ENCODE measurements at places on chromosomes 5 and 9.

- DNase-seq = no peak
Observed at GRCh38 chr5:91595424-91595823, 212.3 kb upstream of the ARRDC3 start.

- DNase-seq = no peak
Observed at GRCh38 chr5:39218482-39219402, 621 bp downstream of the FYB1 start.

DNA sequence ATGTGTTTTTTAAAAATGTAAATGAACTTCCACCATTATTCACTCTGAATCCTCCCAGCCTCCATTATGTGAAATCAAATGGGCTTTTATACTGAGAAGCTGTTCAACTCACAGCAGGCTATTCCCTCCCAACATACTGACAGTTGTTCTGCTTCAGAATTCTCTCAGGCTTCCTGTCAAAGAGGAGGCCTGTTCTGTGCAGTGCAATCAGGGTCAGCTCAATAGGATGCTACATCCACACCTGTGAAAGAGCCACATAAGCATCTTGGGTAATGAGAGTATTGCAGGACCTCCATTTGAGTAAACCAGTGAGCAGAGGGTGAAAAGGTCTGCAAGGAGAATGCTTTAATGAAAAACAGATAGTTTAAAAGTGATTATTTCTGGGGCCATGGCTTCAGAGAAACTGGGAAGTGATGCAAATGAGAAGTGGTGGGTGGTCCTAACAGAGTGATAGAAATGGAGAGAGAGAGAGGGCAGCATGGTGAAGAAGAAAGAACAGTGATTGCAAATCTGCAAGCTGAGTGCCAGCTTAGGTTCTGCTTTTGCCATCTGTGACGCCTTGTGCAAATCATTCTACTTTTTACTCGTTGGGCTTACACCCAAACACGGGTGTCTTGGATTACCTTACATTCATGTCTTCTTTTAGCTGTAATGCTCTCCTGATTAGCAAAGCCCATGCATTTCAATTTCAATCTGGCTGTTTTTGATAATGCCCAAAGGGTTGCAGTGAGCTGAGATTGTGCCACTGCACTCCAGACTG is 202.5 kb upstream of the NMUR2 start:
- DNase-seq = no peak

- DNase-seq = no peak
Observed at GRCh38 chr5:89934069-89934468, 475.5 kb downstream of the CETN3 start.

DNA sequence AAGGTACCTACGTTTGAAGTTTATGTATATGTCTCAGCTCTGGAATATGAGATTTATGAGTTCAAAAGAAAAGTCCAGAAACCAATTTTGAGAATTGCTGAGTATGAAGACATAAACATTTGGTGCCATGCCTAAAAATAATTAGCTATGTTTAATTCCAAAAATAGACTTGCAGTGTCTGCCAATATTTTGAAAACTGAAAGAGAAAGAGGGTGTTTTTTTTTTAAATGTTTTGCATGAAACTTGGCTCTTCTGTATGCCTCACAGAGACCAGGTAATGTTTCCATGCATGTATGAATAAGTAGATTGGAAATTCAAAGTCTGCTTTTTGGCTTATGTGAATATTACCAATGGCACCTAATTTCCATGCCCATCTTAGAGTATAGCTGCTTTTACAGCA is 634.4 kb upstream of the C9orf72 start:
- DNase-seq = no peak

- DNase-seq = no peak
Observed at GRCh38 chr5:160011471-160011870, 2.5 kb downstream of the TTC1 start.

- DNase-seq = no peak
Observed at GRCh38 chr9:8188723-8189407, 389.3 kb upstream of the DMAC1 start.
